ENCODE measurements at places on chromosomes 5 and 9.

DNA sequence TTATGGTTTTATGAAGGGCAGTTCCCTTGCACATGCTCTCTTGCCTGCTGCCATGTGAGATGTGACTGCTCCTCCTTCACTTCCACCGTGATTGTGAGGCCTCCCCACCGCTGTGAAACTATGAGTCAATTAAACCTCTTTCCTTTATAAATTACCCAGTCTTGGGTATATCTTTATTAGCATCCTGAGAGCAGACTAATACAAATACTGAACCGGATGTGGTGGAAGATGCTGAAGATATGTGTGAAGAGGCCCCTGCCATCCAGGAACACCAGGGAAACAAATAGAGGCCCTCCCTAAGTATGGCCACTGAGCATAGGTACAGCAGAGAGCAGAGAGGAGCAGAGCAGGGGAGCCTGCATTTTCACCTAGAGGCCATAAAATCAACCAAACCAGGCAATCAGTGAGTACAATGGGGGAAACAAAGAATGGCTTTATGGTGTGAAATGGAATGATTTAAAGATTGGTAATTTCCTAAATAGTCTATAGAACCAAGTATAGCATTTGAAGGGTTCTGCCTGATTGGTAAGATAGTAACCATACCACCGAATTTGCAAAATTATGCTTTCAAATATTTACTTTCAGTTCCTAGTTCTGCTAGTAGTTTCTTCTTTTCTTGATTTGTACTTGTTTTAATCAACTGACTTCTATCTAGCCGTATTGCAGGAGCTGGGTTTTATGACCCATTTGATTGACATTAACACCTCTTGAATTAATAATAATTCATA lies 421.6 kb downstream of the IRX1 start:
- no peak for DNase-seq

DNA sequence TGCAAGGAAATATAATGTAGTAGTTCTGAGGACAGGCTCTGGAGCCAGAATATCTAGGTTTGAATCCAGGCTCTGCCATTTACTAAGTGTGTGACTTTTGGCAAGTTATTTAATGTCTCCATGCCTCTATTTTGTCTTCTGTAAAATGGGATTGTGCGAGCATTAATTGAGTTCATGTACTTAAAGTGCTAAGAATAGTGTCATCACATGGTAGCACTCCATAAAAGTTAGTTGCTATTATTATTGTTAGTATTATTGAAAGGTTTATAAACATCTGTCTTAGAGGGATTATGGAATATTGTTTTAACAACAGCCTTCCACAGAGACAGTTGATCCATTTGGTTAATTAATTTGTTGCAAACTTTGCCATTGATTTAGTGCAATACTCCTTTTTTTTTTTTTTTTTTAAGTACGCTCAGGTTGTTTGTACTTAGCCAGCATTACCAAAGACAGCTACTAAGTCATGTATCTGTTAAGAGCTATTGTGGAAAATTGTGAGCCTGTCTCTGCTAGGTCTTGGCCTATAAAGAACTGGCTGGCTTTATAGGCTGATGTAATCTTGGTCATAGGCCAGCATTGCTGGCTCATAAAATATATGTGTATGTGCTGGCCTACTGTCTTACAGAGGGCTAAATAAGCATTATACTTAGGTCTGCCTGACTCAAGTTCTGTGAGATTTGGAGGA lies 174.7 kb downstream of the WDR70 start:
- DNase-seq = no peak

GRCh38 chr5:79851391-79851863 lies 139.6 kb downstream of the MTX3 start:
- no peak for DNase-seq

- DNase-seq = no peak
Observed at GRCh38 chr5:82644766-82645165, 366.6 kb upstream of the RPS23 start.

Measured in NCI-H524 treated with DMSO at 0.1 percent for 48 hours (cell line).